ENCODE measurements at places on chromosomes 4 and X. TPM values are rescaled to one million over a fixed set of nuclear protein-coding genes. Genes with fewer than 3 reads are reported as not detected.

GRCh38 chrX:45508454-45508853, 307.8 kb upstream of the DIPK2B start:
- no peak overlapping the region for H3K4me3 ChIP-seq
- peaks cover 16% of the 10 kb centered on the region for H3K4me1 ChIP-seq
- H3K27ac ChIP-seq, result no peak overlapping the region
- H3K27me3 ChIP-seq, result no peaks in the 10 kb centered on the region
- no peaks in the 10 kb centered on the region for H3K36me3 ChIP-seq
- no peak for DNase-seq

GRCh38 chr4:41375561-41375960, 118.8 kb downstream of the UCHL1 start:
- no peak for DNase-seq
- H3K27me3 ChIP-seq, result no peaks in the 10 kb centered on the region
- H3K36me3 ChIP-seq, result no peaks in the 10 kb centered on the region
- no peak overlapping the region for H3K4me3 ChIP-seq
- no peak overlapping the region for H3K27ac ChIP-seq

DNA sequence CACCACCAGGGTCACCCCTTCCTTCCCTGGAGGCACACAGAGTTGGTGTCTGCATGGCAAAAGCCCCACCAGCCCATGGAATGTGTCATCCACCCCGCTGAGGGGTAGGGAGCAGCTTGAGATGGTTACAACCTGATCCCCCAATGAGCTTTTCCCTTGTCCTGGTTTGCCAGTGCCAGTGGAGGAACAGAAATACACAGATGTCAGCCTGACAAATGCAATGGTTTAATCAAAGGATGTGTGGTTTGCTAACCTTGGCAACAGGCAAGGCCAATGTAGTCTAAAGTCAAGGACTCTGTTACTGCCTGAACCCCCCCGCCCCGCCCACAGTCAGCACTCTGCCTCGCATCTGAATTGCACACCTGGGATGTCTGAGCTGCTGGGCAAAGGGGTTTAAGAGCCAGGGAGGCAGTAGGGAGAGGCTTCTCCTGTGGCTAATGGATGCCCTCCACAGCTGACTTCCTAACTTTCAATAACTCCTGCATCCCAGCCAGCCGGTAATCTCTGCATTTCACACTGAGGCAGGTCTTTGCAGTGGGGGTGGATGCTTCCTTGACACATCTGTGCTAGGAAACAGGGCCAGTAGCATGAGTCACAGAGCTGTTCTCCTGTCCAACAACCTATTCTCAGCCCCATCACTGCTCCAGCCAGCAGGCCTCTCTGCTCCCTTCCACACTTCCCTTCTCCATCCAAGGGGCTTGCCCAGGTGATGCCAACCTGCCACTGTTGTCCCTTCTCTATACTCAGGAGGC, 137.5 kb downstream of the AMMECR1 start:
- H3K36me3 ChIP-seq, result no peaks in the 10 kb centered on the region
- H3K27ac ChIP-seq, result no peak overlapping the region
- H3K27me3 ChIP-seq, result no peaks in the 10 kb centered on the region
- no peaks in the 10 kb centered on the region for H3K4me1 ChIP-seq

DNA sequence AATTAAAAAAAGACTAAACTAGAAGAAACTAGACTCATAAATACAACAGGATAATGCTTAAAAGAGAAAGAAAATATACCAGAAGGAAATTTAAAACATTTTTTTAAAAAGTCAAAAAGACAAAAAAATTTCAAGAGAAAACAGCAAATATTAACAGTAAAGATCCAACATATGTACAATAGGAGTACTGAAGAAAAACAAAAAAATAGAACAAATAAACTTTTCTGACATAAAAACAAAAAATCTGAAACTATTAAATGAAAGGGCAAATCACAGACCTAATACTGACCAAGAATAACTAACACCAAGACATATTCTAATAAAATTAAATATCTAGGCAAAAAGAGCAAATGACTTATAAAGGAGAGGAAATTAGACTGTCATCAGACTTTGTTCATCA, 11.5 kb downstream of the DNAJB14 start:
- no peaks in the 10 kb centered on the region for H3K27me3 ChIP-seq
- H3K36me3 ChIP-seq, result no peaks in the 10 kb centered on the region

DNA sequence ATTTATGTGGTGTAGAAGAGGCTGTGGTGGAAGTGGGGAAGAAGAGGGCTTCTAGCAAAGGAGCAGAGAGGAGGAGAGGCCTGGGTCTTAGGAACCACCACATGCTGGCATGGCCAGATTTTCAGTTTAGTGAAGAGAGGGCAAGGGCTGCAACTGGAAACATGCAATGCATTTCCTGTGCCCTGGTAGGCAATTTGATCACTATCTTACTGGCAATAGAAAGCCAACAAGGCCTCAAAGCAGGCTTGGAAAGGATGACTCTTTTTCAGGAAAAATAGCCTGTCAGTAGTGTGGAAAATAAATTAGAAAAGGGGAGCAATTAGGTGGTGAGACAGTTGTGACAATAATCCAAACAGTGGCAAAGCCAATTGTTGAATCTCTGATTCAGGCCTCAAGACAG, 501.9 kb upstream of the ZFP42 start:
- no peaks in the 10 kb centered on the region for H3K27me3 ChIP-seq
- no peaks in the 10 kb centered on the region for H3K36me3 ChIP-seq
- H3K27ac ChIP-seq, result no peak overlapping the region
- DNase-seq, result no peak

GRCh38 chr4:159383562-159383931, 280.7 kb downstream of the RAPGEF2 start:
- DNase-seq, result no peak
- no peak overlapping the region for H3K27ac ChIP-seq
- H3K27me3 ChIP-seq, result no peaks in the 10 kb centered on the region
- no peak overlapping the region for H3K4me3 ChIP-seq
- no peaks in the 10 kb centered on the region for H3K4me1 ChIP-seq
- no peaks in the 10 kb centered on the region for H3K36me3 ChIP-seq

DNA sequence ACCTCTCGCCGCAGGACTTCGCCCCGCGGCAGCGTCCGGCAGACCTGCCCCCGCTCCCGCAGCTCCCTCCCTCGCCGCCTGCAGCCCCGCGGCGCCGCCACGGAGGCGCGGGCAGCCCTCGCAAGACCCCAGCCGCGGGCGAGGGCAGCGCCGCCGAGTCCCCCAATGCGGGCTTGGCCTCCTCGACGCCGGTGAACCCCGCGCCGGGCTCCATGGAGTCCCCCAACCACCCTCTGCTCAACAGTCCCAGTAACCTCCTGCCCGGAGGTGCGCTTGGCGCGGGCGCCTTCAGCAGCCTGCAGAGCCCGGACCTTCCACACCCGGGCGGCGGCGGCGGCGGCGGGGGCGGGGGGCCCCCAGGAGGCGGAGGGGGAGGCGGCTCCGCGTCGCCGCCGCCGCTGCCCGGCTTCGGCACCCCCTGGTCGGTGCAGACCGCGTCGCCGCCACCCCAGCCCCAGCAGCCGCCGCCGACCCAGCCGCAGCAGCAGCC, 1.2 kb downstream of the CPEB2 start:
- H3K27me3 ChIP-seq, result no peaks in the 10 kb centered on the region
- peaks cover 35% of the 10 kb centered on the region for H3K4me1 ChIP-seq
- H3K4me3 ChIP-seq, result peak overlapping the region; percentile 89
- peak overlapping the region; percentile 99 for H3K27ac ChIP-seq

- H3K4me1 ChIP-seq, result peaks cover 23% of the 10 kb centered on the region
- H3K36me3 ChIP-seq, result no peaks in the 10 kb centered on the region
- no peak for DNase-seq
- no peak overlapping the region for H3K27ac ChIP-seq
- H3K4me3 ChIP-seq, result no peak overlapping the region
These were observed 9.6 kb upstream of the SLAIN2 start for GRCh38 chr4:48331577-48332330.

DNA sequence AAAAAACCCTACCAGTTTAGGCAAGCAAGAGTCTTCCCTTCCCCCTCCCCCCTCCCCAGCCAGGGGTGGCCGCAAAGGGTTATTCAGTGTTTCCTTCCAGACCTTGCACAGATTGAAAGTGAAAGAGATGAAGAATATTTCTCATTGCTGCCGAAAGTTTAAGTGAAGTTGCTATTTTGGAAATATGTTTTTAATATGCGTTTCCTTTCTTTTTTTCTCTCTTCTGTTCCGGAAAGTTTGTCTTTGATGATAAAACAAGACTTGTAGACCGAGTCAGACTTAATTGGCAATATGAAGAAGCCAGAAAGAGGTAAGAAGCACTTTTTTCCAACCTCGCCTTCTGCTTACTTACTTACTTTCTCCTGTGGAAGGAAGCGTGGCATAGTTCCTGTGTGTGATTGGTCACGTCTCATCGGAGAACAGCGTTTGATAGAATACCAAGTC, 58.5 kb upstream of the CLCN4 start:
- H3K4me1 ChIP-seq, result peaks cover 5% of the 10 kb centered on the region
- peak overlapping the region; percentile 27 for H3K4me3 ChIP-seq
- H3K27me3 ChIP-seq, result no peaks in the 10 kb centered on the region

DNA sequence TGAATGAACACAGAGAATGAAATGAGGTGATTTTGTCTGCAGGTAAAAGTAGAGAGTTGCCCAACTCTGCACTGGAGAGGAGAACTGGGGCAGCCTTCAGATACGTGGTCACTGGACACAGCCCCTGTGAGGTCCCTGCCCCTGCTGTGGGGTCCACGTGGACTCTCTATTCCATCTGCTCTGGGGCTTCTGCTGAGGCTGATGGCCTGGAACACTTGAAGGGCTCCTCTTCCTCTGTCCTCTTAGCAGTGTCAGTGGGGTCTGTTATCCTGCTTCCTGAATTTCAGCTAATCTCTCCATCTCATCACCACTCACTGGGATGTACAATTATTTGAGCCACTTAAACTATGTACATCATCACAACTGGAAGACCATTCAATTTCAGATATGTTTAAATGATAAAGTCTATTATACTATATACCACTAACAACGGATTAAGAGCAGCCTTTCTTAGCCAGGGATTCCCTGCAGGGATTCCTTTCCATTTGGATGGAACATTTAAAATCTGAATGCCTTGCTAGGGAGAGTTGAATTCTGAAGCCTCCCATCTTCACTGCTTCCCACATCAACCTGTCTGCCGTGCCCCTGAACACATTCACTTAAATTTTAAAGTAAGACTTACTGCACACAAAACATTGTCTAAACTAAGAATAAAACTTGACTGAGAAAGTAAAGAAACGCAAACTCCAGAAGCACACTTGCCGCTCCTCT, 74.0 kb downstream of the CC2D2A start:
- no peaks in the 10 kb centered on the region for H3K36me3 ChIP-seq
- no peak overlapping the region for H3K4me3 ChIP-seq
- no peak overlapping the region for H3K27ac ChIP-seq
- H3K4me1 ChIP-seq, result no peaks in the 10 kb centered on the region
- H3K27me3 ChIP-seq, result no peaks in the 10 kb centered on the region

DNA sequence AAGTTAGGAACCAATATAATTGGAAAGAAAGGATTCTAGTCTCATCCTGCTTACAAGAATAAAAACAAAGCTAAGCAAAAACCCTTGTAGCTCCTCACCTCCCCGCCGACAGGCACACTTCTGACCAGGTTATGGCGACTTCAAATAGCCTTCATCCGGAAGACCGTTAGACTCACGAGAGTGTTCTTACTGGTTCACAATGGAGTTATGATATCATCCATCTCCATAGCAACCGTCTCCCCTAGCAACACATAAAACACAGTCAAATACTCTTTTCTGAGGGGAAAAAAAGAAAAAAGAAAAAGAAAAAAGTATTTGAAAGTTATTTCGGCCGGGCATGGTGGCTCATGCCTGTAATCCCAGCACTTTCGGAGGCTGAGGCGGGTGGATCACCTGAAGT, at the start of gene IL13RA2:
Gene IL13RA2, minus strand, starts transcription at position 162 of the 400 bp plus-strand sequence. CDS start 347 bp downstream, outside the sequence.
- no peaks in the 10 kb centered on the region for H3K4me1 ChIP-seq
- H3K36me3 ChIP-seq, result no peaks in the 10 kb centered on the region
- no peaks in the 10 kb centered on the region for H3K27me3 ChIP-seq
- no peak for DNase-seq
- H3K27ac ChIP-seq, result no peak within 1 kb of the TSS

GRCh38 chr4:41532882-41533281, 5.1 kb upstream of the LIMCH1 start:
- no peaks in the 10 kb centered on the region for H3K4me1 ChIP-seq
- no peaks in the 10 kb centered on the region for H3K27me3 ChIP-seq
- H3K4me3 ChIP-seq, result no peak overlapping the region
- H3K27ac ChIP-seq, result no peak overlapping the region
- H3K36me3 ChIP-seq, result no peaks in the 10 kb centered on the region

- H3K27me3 ChIP-seq, result no peaks in the 10 kb centered on the region
- H3K4me1 ChIP-seq, result no peaks in the 10 kb centered on the region
- no peak overlapping the region for H3K4me3 ChIP-seq
- DNase-seq, result no peak
These were observed 96.4 kb upstream of the TRPC5OS start for GRCh38 chrX:111779582-111779981.

- H3K4me1 ChIP-seq, result no peaks in the 10 kb centered on the region
- no peak overlapping the region for H3K4me3 ChIP-seq
- H3K27ac ChIP-seq, result no peak overlapping the region
- DNase-seq, result no peak
- no peaks in the 10 kb centered on the region for H3K27me3 ChIP-seq
- H3K36me3 ChIP-seq, result no peaks in the 10 kb centered on the region
These were observed 14.3 kb downstream of the CCDC160 start for GRCh38 chrX:134251241-134251640.

DNA sequence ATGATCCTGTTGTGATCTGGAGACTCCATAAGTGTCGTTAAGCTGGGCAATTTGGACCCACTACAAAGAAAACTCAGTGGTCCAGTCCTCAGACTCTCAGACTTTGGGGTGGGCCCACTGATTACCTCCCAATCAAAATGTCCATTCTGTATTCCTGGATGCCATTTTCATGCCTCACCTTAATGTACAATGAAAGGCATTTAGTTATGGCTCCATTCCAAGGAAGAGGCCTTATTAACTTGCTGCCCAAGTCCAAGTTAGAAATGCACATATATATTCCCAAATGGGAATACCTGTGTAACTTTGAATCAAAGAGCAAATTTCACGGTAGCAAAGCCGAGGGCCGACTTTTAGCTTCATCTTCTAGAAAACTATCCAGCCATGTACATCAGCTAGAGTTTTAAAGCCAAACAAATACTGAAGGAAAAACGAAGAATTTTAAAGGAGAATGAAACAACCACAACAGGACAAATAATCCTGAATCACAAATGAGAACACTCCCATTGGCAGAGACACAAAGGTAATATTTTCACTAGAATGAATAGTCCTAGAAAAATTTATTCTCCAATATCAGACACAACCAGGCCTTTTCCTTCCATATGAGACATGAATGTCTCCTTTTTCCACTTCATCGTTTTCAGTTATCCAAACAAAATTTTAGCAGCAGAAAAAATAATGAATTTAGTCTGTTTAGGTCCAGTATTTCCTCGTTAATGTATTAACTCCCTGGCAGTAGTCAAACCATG, 63.7 kb upstream of the HHIP start:
- no peaks in the 10 kb centered on the region for H3K36me3 ChIP-seq
- no peak for DNase-seq
- no peak overlapping the region for H3K4me3 ChIP-seq
- H3K27me3 ChIP-seq, result no peaks in the 10 kb centered on the region
- H3K4me1 ChIP-seq, result no peaks in the 10 kb centered on the region

- no peaks in the 10 kb centered on the region for H3K4me1 ChIP-seq
- H3K4me3 ChIP-seq, result no peak overlapping the region
- no peaks in the 10 kb centered on the region for H3K36me3 ChIP-seq
- no peak overlapping the region for H3K27ac ChIP-seq
These were observed 94.0 kb downstream of the PHF8 start for GRCh38 chrX:53950130-53950733.

The BST1 gene
- not detected for total RNA-seq

The GSX2 gene
- not detected for total RNA-seq

The NKRF gene
- total RNA-seq, result 3.8 TPM

The CLGN gene
- 1.5 TPM for total RNA-seq

The MAGEA10 gene
- total RNA-seq, result not detected

The LUZP4 gene
- total RNA-seq, result not detected

The PCSK1N gene
- 14.0 TPM for total RNA-seq

The VCX2 gene
- not detected for total RNA-seq

The IQCM gene
- 8.6 TPM for total RNA-seq

Data from transverse colon (tissue), 4 donors.